Activated CD4-positive, CD25-positive, alpha-beta regulatory T cell treated with anti-CD3 and anti-CD28 coated beads, Interleukin-2, amount 50 U/mL, for 72 hours (primary cell): ENCODE measurements at places on chromosomes 6 and 20.

- DNase-seq, result peak; percentile 56
Measured at GRCh38 chr20:58890518-58891085, 38.1 kb downstream of the GNAS start.

GRCh38 chr20:61295249-61295648, 43.2 kb downstream of the CDH4 start:
- DNase-seq, result no peak

DNA sequence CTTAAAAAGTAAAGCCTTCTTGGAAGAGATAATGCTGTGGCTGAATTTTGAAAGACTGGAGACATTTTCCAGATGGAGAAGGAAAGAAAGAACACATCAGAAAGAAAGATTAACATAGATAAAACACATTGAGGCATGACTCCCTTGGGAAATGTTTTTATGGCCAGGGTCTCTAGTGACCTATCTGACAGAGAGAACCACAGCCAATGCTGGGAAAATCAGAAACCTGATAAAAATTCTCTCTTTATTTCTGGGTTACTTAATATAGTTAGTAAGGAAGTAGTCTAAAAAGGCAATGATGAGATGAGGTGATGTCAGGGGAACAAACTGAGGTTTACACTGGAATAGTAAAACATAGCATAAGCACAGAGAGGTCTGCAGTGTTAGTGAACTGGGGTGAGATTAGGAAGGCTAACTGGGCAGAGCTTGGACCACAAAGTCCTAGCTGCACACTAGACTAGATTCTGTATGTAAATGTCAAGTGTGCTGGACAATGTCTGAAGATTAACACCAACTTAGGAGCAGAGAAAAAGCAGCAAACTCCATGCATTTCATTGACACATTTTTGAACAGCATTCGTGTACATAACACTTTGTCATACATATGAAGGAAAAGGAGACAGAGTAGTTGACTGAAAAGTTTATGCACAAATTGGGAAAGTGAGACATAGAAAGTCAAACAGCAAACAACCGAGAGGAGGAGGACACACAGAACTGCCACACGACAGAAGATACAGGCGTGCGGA, 31.0 kb downstream of the ELOVL2 start:
- no peak for DNase-seq

DNA sequence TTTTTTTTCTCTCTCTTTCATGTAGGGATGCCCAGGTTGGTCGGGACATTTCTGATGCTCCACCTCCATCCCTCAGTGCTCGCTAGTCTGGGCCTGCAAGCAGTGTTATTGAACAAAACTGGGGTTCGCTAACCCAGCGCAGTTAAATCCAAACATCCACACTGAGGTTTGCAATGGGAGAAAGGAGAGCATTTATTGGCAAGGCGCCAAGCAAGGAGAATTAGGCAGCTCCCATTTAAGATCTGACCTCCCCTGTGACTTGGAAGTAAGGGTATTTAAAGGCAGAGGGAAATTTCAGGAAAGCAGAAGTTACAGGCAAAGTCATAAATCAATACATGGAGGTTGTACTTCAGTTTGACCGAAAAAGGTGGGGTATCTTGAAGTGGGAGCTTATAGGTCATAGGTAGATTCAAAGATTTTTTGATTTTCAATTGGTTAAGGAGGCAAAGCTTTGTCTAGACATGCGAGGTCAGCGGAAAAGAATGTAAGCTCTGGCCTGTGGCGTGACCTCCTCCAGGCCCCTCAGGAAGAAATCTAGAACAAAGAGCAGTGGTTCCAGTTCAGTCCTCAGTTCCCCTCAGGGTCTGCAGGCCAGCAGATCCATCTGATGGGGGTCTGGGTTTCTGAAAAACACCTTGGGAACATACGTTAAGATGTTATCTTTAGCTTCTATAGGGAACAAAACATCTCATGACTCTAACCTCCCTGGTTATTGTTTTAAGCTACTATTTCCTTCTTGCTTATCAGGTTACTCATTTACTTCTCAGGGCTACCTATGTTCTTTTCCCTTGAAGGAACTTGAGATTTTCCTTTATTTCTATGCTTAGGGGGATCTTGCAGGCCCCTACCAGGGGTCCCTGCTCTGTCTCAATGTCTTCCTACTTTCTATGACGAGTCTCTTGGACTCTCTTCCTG, 66.0 kb upstream of the KIF16B start:
- DNase-seq, result no peak

DNA sequence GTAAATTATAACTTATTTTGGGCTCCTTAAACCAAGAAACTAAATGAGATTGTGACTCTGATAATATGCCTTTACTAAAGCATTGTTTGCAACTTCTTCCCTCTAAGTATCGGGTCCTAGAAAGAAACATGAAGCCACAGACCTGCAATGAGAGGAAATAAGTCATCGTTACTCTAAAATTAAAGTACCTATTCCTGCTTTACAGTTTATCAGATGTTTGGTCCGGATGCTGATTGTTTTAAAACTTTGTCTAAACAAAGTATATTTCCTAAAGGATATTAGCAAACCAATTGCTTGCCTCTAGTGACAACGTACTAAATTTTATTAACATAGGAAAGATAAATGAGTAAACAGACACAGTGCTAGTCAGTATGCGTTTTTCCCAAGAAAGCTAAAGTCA, 216.8 kb downstream of the GJA1 start:
- no peak for DNase-seq

- no peak for DNase-seq
Measured at GRCh38 chr6:128168244-128168643, 267.4 kb upstream of the THEMIS start.

DNA sequence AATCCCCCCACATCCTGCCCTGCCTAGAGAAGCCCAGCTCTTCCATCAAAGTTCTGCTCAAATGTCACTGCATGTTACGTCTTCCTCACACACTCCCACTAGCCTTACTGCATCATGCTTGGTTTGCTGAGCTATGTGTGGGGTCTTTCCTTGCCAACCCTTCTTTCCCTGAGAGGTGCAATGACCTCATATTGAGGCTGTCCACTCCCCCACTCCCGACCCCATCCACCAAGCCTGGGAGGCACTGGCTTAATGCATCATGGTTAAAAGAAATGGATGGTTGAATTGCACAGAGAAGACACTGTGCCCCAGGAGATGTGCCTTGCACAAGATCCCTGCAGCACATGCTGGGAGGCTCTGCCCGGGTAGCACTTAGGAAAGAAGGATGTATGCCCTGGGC, 7.7 kb upstream of the IRF4 start:
- DNase-seq, result no peak

DNA sequence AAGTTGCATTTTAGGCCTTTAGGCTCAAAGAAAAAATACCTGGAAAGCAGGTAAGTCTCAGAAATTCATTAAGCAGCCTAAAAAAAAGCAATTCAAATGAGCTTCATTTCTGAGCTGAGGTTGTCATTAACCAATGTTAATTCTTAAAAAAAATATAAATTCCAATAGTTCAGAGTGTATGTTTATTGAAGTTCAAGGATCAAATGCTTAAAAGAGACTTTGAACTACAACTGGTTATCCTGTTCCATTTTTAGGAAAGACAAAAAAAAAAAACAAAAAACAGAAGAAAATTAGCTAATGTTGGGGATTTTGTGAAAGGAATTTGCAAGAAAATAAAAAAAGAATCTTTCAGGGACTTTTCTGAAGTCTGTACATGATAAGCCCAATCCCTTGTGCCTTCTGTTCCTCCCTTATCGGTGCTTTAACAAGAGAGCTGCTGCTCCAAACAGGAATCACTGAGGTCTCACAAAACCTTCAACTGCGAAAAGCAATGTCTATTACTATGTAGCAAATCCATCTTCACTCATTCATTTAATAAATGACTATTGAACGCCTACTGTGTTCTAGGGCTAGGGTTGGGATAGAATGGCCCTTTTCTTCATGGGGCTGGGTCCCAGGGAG, 90.3 kb downstream of the FOXF2 start:
- no peak for DNase-seq

DNA sequence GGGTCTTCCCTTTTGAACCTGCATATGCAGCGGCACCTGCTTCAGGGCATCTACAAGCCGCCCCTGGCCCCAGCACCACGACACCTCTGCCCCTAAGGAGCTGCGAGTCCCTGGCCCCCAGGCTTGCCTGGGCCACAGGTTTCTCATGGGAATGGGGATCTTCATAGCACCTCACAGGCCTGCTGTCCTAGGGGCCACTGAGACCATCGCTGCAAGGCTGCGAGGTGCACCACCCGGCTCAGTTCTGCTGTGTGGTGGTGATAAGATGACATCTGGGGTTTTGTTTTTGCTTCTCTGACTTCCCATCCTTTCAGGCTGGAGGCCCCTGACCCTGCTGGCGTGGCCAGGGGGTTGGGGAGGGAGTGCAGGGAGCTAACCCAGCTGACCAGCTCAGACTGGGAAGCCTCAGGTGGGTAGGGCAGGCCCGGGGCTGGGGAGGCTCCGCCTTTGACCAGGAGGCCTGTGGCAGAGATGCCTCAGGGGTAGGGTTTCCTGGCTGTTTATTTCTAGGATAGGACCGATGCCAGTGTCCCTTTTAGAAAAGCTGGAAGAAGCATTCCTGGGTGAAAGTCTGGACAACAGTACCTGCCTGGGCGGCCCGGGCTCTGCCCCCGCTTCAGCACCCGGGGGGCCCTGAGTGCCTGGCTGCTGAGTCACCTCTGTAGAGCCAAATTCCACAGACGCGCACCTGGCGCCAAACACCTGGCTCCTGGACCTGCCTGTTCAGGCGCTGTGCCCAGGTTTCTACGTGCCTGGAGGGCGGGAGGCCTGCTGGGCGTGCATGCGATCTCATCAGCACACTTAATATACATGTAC, 264.7 kb downstream of the DLL1 start:
- DNase-seq, result no peak

GRCh38 chr6:21601932-21602390, 8.4 kb downstream of the SOX4 start:
- DNase-seq, result no peak

- no peak for DNase-seq
Measured at GRCh38 chr20:61055180-61056010, 196.7 kb upstream of the CDH4 start.

DNA sequence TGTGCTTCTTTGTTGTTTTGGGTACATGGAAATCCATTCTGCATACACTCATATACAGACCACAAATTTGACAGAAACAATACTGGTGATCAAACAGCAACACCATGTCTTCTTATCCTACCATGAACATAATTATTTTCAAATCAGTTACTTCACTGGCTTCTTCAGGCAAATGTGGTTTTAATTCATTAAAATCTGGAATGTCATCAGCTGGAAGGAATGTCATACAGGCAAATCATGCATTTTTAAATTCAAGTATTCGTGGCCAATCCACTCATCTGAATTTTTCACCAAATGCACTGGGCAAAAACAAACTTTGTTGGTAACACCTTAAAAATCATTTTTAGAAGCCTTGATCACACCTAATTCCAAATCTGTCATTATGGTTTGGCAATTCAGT, 59.3 kb downstream of the KIF6 start:
- no peak for DNase-seq

GRCh38 chr20:62056975-62057374, 8.7 kb downstream of the TAF4 start:
- DNase-seq, result no peak

- no peak for DNase-seq
Measured at GRCh38 chr6:141809901-141810300, 322.8 kb upstream of the GJE1 start.

GRCh38 chr6:4370066-4370465, 234.7 kb upstream of the ECI2 start:
- no peak for DNase-seq

GRCh38 chr6:42781546-42781795, 381 bp upstream of the BICRAL start:
- no peak for DNase-seq

GRCh38 chr20:45041464-45042337, 59.2 kb downstream of the KCNS1 start:
- no peak for DNase-seq
